NCI-H1694 treated with DMSO at 0.1 percent for 48 hours (cell line): ENCODE measurements at places on chromosomes 6 and 20.

GRCh38 chr6:142681099-142681498, 263.9 kb downstream of the HIVEP2 start:
- DNase-seq: no peak

GRCh38 chr6:170084166-170084730, 206.6 kb downstream of the DLL1 start:
- no peak for DNase-seq

DNA sequence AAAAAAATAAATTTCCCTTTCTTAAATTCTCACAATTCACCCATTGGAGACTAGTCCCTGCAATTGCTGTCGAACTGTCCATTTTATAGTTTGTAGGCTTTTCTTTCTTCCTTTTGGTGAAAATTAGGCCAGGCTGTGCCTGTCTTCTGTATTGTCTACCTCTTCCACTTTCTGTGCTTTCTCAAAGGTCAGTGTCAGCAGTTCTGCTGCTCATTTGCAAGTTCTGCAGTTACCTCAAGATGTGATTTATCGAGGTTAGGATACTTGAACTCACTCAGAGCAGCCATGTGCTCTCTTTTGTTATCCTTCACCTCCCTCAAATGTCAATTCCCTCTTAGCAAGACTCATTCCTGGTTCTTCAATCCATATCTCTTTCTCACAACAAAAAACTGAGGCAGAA, 179.1 kb downstream of the SLC35F1 start:
- no peak for DNase-seq

GRCh38 chr6:145731447-145731846, 3.9 kb downstream of the EPM2A start:
- no peak for DNase-seq

DNA sequence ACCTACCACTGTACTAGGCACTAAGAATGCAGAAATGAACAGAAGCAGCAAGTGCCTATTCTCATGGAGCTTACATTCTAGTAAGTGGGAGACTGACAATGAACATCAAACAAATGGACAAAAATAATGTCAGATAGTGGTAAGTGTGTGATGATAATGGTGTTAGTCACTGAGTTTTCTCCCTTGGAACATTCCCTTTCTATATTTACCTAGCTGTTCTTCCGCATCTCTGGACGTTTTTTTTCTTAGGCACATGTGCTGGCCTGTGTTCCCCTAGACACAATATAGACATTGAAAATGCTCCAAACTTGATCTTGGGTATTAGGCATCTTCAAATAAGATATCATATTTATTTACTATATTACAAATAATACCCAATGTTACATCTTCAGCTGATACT, 218.1 kb upstream of the GJE1 start:
- DNase-seq: no peak

GRCh38 chr6:78611886-78612480, 255.4 kb upstream of the IRAK1BP1 start:
- peak; percentile 2 for DNase-seq

DNA sequence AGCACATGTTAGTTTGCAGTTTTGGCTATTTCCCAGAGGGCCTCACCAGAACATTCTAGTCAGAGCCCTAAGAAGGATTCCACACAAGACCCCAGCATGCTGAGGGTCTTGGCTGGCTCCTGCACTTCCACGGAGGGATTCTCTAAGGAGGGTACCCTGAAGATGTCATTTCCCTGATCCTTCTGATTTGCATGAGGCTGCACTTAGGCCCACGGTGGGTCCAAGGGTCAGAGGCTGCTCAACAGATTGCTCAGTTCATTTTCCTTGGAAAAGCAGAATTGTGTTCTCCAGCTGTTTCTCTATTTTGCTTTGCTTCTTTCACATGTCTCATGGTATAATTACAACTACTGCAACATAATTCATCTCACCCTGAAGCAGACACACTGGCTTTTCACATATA, 22.2 kb downstream of the PREP start:
- DNase-seq: no peak

DNA sequence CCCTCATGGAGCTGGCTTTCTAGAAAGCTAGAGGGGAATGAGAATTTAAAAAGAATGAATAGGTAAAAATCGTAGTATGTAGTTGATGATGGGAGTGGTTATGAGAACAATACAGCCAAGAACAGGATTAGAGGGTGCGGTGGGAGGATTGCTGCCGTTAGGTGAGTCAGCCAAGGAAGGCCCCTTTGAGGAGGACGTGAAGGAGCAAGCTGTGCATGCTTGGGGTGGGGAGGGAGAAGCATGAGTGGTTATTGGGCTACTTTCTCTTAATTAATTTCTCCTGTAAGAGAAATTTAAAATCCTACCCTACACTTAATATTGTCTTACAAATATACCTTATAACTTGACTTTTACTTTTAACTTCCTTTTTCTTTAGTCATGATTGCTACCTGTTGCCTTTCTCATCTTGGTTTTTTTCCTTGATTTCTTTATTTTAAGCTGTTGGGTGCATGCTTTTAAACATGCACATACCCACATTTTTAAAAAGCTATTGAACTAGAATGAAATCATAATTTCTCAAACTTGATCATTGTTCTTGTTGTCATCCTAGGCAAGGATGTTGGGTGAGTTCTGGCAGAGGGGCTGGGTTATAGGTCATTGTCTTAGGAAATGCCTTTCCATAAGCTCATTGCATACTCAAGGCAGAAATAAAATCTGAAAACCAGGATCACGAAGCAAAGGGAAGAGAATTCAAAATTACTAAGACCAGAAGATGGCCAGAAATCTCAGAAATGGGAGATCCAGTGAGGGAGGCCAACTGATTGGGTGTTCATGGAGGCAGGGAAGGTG, 114.5 kb downstream of the TCP11 start:
- DNase-seq: no peak

DNA sequence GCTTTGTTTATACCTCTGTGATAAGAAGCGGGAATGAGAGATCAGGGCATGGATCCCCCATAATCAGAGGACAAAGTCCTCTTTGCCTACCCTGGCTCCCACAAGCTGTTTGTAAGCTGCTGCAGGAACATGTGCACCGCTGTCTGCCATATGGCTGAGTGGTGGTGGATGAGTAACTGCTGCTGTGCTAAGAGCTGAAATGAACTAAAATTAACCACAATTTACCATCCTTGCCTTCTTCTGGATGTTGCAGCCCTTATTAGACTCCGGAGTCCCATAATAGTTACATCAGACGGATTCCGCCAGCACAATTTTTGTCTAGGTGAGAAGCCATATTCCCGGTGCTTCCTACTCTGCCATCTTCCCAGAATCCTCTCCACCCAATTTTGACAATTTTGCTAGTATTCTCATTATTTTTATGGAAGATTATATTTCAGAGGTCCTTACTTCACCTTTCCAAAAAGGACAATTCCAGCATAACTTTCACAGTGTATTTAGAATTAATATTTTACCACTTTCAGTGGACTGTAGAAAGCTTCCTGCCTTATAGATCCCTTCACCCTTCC, 6.0 kb upstream of the CMTR1 start:
- DNase-seq: peak; percentile 14

DNA sequence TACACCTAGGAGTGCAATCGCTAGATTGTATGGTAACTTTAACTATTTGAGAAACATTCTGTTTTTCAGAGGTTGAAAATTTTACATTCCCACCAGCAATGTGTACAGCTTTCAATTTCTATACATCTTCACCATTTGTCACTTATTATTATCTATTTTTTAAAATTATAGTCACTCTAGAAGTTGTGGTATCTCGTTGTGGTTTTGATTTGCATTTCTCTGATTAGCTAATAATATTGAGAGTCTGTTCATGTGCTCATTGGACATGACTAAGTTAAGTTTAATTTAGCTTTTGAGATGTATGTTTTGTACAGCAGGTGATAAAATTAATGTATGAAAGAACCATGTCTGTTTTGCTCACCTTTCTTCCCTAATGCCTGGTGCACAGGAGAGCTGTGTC, 34.8 kb upstream of the PLCB1 start:
- no peak for DNase-seq

- no peak for DNase-seq
Observed at GRCh38 chr6:136012943-136013342, 161.4 kb downstream of the PDE7B start.

DNA sequence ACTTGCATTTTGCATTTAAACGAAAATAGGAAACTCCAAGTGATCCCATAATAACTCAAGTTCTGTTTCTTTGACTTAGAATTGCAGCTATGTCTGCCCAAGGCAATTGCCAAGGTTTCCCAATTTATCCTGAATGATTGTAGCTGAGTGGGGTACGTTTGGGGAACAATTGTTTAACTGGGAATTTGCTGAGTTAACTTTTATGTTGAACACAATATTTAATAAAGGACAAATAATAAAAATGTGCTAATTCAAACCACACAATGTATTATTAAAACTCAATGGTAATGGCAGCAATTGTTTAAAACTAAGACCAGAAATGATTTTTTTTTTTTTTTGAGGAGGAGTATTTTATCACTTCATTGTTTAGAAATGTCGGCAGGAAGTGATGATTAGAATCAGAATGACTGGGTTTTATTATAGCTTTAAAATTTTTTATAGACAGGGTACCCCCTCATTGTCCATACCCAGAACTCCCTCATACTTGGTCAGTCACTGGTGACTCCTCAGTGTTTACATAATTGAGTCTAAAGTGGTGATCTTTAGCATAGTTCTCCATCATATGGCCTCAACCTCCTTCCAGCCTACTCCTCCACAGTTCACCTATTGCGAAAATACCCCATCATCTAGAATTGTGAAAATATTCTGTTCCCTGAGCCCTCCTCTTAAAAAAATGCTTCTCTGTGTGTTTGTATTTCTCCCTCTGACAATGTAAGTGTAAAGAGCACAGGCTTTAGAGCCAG, 389.2 kb upstream of the CITED2 start:
- no peak for DNase-seq

DNA sequence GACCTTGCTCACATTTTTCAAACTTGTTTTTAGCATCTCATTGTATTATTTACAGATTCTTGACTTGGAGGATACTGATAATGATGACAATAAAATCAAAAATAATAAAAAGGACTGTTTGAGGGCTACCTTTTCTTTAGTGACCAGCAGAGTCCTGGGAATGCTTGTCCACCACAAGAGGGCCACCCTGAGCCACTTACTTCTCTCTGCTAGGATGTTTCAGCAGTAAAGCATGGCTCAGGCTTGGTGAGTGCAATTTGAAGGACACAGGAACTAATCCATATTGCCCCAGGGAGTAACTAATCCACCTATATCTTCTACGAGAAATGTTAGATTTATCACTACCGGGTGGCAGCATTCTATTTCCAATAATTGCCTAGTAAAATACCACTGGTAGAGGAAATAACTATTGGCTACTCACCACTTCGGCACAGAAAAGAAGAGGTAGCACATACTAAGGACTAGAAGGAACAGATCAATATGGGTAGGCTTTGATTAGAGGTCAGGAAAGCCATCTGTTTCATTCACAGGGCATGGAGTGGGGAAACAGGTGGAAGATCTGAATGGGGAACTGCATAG, 5.8 kb upstream of the KIAA0408 start:
- peak; percentile 15 for DNase-seq

DNA sequence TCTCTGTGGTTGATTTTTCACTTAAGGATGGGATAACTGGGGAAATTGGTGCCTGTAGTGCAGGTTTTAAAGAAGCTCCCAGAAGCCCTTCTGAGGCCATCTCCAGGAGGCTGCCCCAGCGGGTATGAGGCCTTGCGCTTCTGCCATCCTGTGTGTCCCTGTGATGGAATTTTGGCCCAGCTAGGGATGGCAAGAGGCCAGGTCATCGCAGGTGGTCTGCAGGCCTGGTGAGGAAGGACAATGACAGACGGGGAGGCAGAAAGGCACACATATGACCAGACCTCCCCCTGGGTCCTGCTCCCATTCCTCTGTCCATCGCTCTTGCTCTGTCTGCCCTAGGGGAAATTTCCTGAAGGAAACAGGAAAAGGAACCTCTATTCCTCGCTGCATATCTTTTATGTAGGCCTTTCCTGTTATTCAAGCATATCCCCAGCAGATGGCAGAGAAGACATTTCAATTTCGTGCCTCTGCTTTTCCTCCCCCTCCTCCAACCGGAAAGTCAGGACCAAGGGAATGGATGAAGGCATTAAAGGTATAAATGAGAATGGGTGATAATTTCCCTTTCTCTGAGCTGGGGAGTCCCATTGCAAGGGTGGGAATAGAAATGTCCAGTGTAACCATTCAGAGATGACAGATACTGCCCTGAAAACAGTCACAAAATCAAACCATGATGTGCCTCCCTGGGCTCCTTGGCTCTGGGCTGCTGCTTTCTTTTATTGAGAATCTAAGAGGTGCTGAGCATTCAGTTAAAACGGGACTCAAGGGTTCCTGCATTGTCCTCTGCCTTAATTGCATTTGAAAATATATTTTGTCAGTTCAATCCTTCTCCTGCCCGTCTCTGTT, 17.6 kb upstream of the HLA-F start:
- peak; percentile 5 for DNase-seq

- no peak for DNase-seq
Observed at GRCh38 chr6:33813246-33813904, 9.6 kb upstream of the MLN start.

DNA sequence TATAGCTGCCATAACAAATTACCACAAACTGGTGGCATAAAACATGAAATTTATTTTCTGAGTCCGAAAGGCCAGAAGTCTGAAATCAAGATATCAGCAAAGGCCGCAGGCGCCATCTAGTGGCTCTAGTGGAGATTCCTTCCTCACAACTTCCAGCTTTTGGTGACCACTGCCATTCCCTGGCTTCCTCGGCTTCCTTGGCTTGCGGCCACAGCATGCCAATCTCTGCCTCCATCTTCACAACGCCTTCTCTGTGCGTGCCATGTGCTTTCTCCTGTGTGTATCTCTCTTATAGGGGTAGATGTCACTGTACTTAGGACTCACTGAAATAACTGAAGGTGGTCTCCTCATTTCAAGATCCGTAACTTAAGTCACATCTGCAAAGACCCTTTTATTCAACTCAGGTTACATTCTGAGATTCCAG, 5.4 kb upstream of the PLAGL1 start:
- peak; percentile 25 for DNase-seq
